A375 (cell line): ENCODE measurements at places on chromosomes 11 and 22. TPM values are rescaled to one million over a fixed set of nuclear protein-coding genes. Genes with fewer than 3 reads are reported as not detected.

The FOLH1 gene
- total RNA-seq, result 1.7 and 2.1 TPM in 2 replicates

The IL17REL gene
- total RNA-seq, result not detected in 2 replicates

The SOX6 gene
- total RNA-seq, result 5.4 and 13.0 TPM in 2 replicates

The NPAS4 gene
- total RNA-seq, result not detected in 2 replicates

The HTR3B gene
- total RNA-seq, result not detected in 2 replicates
